ENCODE measurements at places on chromosomes 6 and 20.

DNA sequence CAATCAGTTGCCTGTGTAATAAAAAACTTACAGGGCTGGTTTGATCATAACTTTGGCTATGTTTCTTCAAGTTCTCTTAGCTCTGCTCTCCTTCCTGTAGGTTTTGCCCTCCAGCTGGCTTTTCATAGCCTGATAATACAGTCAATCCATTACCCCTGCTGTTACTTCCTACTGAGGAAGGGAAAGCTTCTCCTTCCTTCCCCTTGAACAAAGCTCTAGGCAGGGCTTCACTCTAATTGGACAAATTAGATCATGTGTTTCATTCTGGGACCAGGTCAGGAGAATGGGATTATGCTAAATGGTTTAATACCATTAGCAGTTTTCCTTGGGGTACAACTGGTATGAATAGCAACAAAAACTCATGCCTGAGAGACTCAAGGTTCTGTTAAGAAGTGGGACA is 106.8 kb upstream of the MCHR2 start:
- no peak for DNase-seq

GRCh38 chr6:134317471-134318131 is at the start of gene SGK1:
Gene SGK1 (minus strand): TSS chr6:134318112. CDS start chr6:134317460, 652 bp downstream.
- DNase-seq = no peak

DNA sequence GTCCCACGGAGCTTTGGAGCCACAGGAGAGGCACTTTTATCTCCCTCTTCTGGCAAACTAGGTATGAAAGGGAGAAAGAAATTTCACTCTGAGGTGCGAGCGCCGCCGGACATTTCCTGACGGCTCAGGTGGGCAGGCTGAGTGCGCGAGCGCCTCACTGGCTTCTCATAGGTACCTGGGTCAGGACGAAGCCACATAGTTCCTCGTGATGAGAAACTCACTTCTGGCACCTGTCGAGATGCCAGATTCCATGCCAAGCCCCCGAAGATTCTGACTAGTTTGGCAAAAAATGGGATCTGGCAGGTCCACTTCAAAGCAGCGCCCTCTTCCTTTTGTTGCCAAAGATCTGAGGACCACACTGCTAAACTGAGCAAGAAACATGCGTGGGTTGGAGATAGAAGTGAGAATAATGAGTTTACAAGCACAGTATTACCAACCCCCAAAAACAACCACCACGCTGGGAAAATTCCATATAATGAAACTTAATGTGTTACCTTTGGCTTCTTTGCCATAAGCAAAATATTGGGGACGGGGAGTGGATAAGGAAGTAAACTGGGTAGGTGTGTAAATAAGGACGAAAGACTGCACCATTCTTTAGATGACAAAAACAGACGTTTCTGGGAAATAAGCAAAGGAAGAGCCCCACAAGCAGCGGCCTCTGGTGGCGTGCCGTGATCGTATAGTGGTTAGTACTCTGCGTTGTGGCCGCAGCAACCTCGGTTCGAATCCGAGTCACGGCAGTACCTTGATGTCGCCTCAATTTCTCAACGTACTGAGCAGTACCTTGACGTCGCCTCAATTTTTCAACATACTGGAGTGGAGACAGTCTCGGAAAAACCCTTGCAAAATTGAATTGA is 89.8 kb upstream of the PRSS16 start:
- peak; percentile 83 for DNase-seq

- no peak for DNase-seq
Measured at GRCh38 chr6:166692723-166693302, 65.8 kb upstream of the RPS6KA2 start.

DNA sequence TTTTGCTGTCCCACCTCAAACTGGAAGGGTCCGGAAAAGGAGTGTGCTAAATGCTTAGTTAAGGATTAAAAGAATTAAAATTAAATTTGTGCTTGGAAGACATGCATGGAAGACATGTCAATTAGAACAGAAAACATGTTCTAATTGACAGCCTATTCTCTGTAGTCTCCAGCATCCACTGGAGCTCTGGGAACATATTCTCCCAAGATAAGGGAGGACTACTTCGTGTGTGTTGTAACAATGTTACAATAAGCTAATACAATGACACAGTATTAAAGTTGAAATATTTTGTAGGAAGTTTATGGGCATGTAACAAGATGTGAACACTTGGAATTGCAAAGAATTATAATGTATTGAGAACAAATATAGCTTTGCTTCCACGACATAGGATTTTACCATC is 567.4 kb upstream of the CITED2 start:
- no peak for DNase-seq

- no peak for DNase-seq
Measured at GRCh38 chr6:40536442-40536841, 50.7 kb downstream of the LRFN2 start.

DNA sequence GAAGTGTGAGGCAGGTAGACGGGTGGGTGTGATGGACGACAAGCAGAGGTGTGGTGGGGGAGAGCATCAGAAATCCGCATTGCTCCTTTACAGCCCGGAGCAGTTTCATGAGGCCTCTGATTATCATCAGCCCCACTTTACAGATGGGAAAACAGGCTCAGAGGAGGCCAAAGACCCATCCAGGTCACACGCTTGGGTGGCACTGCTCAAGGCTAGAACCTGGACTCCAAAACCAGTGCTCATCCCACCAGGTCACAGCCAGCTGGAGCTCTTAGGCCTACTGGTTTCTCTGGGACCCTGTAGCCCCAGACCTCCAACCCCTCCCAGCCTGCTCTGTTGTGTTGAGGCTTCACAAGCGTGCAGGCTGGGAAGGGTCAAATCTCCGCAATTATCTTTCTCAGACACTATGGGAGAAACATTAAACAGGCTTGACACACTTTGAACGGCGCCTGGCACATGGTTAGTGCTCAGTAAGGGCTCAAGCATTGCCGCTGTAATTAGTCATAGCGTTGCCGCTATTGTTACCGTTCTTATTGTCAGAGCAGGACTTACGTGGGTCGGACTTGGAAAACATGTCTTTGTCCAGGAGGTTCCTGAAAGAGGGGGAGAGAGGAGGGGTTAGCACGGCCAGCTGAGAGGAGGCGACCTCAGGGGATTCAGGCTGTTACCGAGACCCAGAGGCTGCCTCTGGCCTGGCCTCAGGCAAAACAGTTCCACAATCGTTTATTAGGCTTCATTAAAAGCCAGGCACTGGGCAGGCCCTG is 16.6 kb downstream of the CPNE5 start:
- no peak for DNase-seq

GRCh38 chr20:24001712-24002405 is 13.3 kb upstream of the GGTLC1 start:
- DNase-seq = no peak

- no peak for DNase-seq
Measured at GRCh38 chr20:62359043-62359490, 8.0 kb downstream of the LAMA5 start.

- no peak for DNase-seq
Measured at GRCh38 chr6:1987640-1988039, 257.8 kb downstream of the GMDS start.

- DNase-seq = peak; percentile 84
Measured at GRCh38 chr6:26205161-26205624, 118.0 kb downstream of the HFE start.

DNA sequence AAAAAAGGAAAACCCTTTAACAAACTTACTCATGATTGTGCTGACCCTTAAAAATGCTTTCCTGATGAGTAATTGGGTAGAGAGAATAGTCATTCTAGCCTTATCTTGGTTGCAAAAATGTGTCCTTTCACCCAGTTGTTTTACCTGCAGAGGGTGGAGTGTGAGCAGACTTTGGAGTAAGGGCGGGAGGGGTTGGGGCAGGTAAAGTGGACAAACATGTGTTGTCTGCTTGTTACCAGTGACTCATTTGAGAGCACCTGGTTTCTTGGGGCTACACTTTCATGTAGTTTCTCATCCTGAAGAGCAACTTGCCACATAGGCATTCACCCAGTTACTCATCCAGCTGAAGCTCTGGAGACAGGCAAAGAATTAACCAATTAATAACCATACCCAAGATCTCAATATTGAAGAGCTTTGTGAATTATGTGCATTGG is 121.1 kb downstream of the TNFRSF21 start:
- DNase-seq = peak; percentile 33

DNA sequence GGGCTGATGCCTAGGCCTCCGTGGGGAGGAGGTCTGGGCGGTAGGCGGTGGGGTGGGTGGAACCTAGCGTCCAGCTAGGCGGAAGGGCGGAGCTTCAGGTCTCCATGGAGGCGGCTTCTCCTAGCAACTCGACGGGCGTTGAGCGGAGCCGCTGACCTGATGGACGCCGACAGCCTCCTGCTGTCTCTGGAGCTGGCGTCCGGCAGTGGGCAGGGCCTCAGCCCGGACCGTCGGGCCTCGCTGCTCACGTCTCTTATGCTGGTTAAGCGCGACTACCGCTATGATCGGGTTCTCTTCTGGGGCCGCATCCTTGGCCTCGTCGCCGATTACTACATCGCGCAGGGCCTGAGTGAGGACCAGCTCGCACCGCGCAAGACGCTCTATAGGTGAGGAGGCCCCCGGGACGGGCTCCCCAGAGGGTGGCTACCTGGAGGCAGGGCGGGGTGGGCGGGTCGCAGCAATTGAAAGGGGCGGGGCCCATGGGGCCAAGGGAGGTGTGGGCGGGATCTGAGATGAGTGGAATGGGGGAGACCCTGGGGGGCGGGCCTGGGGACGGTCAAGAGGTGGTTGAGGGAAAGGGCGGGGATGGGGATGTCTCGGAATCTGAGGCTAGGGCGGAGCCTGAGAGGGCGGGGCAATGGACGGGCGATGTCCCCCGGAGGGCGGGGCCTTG is at the start of gene RSPH9:
RSPH9 (plus strand) TSS at position 97 of the 673 bp plus-strand sequence; CDS start at position 160, 63 bp downstream.
- peak; percentile 78 for DNase-seq

GRCh38 chr6:65557224-65557623 is 149.8 kb downstream of the EYS start:
- DNase-seq = no peak

GRCh38 chr6:29653452-29654038 is 3.3 kb upstream of the MOG start:
- DNase-seq = peak; percentile 85

DNA sequence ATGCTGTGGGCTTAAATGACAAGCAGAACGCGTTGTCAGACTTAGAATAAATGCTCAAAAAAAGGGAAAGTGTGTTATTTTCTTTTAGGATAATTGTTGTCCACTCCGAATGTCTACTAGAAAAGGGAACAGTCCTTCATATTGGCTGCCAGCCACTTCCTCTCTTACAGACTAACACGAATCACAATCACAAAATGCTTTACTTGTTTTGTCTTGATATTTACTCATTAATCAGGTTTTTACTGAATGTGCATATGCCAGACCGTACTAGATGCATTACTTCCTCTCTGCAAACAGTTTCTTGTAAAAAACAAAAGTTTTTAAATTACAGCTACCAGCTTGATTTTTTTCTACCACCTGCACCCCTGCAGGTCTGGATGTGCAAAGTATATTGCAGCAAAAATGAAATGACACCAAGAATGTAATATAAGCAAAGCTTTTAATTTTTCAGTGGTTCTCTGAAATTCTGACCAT is 821 bp downstream of the DHX35 start:
- DNase-seq = peak; percentile 39

All from suppressor macrophage treated with lipopolysaccharide for 1 hour (primary cell).